ENCODE measurements at places on chromosomes 3 and 15. TPM values are rescaled to one million over a fixed set of nuclear protein-coding genes. Genes with fewer than 3 reads are reported as not detected.

GRCh38 chr3:52551118-52551517, 14.7 kb downstream of the UQCC5 start:
- DNase-seq: no peak

- no peak for DNase-seq
Observed at GRCh38 chr3:9841015-9841414, 2.8 kb downstream of the RPUSD3 start.

DNA sequence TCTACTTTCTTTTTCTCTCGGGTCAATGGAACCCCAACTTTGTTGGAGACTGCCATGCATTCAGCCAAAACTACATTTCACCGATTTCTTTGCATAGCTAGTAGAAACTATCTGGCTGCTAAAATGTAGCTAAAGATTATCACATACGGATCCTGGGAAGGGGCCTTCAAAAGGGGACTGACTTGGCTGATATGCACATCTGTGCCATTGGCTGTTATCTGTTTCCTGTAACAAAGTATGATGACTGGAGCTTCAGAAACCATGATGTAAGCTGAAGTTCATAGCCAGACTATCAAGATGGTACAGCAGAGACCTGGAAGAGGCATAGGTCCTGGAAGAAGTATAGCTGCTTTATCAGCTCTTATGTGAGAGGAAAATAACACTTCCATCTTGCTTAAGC, 179.1 kb downstream of the NSUN3 start:
- DNase-seq: no peak

DNA sequence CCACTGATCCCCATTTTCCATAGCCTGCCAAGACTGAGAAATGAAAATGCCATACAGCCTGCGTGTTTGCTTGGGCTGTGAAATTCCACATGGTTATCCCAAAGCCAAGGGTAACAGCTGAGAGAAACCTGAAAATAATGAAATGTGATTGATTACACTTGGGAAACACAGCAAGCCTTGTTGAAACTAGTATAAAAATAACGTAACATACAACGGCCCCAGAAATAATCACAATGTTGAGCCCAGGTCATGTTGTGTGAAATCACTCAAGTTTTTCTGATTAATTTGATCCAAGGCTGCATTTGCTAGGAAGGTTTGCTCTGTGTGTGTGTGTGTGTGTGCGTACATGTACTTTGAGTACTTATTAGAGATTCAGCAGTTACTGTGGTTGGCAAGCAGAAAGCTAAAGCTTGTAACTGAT, 269.0 kb downstream of the OXSM start:
- DNase-seq: no peak

DNA sequence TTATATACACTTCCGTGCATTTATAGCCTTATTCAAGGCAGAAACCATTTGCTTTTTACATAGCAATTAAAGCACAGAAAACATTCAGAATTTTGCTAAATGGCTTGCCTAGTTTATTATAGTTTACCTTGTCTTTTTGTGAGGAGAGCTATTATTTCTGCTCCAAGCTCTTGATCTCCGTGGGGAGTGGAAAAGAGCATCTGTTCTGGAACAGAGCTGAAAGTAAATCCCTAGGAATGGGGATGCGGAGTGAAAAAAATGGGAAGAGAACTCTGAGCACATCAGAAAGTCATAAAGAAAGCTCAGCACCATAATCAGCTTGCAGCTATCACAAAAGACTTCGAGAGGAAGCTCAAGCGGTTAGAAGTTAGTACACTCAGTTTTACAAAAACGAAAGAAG, 1006.7 kb downstream of the ROBO2 start:
- DNase-seq: no peak

DNA sequence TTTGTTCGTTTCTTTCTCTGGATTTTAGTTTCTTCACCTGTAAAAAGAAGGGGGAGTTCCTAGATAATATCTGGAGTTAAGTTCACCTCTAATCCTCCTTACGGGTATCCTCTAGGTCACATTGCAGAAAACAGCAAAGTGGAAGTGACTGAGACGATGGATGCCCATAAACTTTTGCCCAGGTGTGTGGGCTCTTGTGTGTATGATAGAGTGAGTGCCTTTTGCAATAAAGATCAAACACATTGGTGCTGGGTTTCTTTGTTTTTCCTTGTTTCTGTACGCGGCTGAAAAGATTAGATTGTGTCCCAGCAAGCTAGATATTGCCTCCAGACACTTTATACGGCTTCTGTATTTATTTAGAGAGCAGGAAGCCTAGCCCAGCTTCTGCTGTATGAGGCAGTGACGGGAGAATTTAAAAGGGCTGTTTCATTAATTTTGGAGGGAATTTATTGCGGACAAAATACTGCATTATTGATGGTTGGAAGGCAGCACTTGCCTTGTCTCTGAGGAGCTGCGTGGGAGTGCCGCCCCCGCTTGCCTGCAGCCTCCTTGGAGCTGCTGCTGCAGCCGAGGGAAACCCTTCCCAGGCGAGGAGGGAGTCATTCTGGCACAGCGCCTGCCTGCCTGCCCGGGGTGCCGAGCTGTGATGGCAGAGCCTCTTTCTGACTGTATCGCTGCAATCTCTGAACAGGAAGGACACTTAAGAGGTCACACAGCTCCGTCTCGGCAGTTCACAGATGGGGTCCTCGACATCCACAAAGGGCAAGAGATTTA, 38.5 kb downstream of the PYDC2 start:
- DNase-seq: peak; percentile 49

- DNase-seq: no peak
Observed at GRCh38 chr15:74389241-74390048, 22.0 kb upstream of the CYP11A1 start.

DNA sequence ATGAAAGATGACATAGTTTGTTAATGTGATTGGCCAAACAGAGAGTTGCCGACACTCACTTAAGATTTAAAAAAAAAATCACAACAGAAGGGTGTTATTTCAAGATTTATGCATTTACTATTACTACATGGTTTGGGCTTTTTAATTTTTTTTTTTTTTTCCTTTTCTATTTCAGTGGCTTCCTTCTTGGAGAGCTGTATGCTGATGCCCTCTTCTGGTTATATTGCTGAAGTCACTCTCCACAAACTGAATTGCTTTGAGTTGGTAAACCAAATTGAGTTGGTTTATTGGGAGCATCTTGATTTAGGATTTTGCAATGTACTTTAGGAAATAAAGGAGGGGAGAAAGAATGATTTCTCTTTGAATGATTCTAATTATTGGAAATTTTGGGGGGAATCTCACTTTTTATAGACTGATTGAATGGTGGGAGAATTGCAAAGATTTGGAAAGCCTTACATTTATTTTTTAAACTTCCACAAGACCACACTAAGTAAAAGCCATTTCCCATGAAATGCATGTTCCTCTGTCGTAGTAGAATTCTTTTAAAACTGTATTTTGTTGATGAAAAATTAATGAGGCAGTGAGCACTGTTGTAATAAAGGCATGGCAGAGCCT, 186.6 kb upstream of the FEZF2 start:
- no peak for DNase-seq

DNA sequence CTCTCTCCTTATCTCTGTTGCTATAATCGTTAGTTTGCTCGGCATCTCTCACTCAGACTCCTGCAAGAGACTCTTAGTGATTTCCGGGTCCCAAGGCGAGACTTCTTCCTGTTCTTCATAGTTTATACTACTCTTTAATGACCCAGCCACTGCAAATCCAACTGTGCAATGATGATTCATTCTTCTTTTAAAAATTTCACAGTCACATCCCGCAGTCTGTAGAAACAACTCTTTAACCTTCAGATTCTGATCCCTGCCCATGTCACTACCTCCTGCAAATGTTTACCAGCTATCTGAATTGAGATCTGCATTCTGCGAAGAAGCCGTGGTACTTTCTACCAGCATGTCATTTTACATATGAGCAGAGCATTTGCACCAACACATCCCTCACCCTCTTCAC, 2.8 kb upstream of the VGLL3 start:
- no peak for DNase-seq

DNA sequence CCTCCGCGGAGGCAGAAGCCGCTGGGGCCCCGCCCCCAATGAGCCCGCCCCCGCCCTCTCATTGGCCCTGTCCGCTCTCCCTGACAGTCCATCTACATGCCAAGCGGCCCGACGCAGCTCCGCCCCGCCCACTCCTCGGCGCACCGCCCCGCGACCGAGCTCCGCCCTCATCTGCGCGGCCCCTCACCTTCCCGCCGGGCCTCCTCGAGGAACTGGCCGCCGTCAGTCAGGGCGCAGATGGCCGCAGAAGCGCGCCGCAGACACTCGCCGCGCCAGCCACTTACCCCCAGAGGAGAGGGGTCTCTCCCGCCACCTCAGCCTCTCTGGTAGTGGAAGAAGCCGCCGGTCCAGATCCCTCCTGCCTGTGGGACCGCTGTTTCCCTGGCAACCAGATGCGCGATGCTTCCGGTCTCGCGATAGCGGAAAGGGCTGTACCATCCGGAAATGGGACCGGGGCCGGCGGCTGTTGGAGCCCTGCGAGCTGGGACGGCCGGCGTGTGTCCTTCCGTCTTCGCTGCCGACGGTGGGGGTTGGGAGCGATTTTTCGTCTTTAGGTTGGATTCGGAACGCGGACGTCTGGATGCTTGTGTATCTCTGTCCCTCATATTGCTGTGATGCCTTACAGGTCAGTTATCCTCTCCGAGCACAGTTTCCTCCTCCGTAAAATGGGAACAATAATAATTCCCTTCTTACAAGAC, at the start of gene FSIP1:
TSS of gene FSIP1 (minus strand) at position 401 of the 698 bp plus-strand sequence. CDS start 6,317 bp downstream, outside the sequence.
- peak; percentile 97 for DNase-seq

GRCh38 chr3:55664387-55664786, 177.3 kb upstream of the WNT5A start:
- DNase-seq: no peak

DNA sequence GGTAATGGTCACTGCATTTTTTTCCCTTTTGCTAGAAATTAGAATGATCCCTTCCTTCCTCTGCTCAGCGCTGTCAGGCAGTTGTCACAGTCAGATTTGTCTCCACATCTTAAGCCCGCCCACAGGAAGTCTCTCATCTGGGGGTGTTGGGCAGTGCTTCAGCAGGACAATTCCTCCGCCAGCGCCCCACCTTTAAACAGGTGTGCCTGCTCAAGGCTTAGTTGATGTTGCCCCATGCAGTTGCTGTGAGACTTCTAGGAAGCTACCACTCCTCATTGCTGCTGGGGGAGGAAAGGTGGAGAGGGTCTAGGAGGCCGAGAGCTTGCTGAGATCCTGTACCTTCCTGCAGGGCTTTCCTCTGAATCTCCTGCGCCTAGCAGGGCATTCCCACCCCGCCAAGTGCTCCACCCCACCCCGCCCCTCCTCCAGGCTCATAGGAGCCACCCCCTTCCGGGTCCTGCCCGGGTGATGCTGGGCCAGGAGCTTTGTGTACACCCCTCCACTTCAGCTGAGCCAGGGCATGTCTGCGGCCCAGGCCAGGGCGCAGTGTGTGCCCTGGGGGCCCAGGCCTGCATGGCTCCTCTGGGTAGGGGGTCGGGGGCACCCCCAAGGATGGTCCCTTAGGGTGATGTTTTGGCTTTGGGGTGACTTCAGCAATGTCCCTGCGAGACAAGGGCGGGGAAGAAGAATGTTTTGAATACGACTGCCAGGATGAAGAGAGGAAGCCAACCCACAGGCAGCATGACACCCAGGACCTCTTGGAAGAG, 68.7 kb downstream of the TRAK1 start:
- peak; percentile 65 for DNase-seq

GRCh38 chr15:68419301-68420175, 12.4 kb downstream of the ITGA11 start:
- DNase-seq: peak; percentile 1

The FANCD2OS gene
- not detected for polyA plus RNA-seq

The EXD1 gene
- not detected for polyA plus RNA-seq

The ISLR gene
- polyA plus RNA-seq: 8.8 TPM

The ADAMTS17 gene
- 0.49 TPM for polyA plus RNA-seq

The LIPH gene
- polyA plus RNA-seq: not detected

The BFSP2 gene
- 0.17 TPM for polyA plus RNA-seq

The IL5RA gene
- 0.07 TPM for polyA plus RNA-seq

The CD47 gene
- 17.9 TPM for polyA plus RNA-seq

The SLC24A5 gene
- polyA plus RNA-seq: not detected
